Skeletal muscle cell (primary cell): ENCODE measurements at places on chromosomes 1 and 21.

DNA sequence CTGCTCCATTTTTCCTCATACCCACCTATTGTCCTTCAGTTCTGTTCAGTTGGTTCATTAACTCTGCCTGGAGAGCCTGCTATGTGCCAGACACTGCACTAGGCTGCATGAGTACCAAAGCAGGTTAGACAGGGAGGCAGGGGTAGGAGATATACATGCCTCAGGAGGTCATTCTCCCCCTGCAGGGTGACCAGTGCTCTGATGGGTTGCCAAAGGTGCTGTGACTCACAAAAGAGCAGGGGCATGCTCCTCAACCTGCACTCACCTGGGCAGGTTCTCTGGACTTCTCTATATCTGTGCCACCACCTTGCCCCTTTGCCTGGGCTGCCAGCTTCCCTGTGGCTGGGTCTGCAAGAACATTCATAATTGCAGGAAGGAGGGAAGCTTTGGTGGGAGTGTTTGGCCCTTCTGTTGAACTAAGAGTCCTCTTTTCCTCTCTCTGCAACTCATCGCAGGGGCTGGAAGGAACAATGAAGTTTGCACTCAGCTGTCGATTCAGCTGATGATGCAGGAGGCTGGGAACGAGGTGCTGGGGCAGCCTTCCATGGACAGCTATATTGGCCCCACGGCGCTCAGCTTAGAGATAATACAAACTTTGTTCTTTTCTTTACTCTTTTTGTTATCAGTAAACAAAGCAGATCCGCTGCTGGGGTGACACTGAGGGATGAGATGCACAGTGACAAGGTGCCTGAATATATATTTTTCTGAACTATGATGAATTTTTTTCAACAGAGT, 356.4 kb upstream of the PLXNA2 start:
- DNase-seq, result no peak

GRCh38 chr1:239657291-239657690, 270.9 kb downstream of the CHRM3 start:
- no peak for DNase-seq

GRCh38 chr1:47431534-47431933, 6.3 kb upstream of the FOXD2 start:
- DNase-seq, result peak; percentile 53

DNA sequence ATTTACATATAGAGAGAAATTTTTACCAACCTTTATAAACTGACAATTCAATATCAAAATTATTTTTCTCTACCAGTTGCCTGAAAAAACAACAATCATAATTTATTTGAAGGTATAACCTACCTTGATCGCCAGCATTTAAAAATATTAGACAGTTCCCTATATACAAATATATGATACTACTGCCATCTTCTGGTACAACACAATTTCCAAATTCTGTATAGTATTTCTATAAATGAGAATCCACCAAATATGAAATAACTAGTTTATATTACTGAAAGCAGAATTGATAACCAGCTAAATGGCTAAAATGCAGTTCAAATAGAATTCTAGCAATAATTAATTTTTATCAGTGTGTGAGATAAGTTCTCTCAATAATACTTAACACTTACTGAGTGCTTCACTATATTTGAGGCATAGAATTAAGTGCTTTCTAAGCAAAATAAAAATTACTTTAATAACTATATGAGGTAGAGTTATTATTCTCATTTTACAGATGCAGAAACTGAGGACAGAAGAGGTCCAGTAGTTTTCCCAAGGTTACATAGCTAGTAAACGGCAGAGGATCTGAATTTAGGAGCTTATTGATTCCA, 75.6 kb downstream of the PIGK start:
- DNase-seq, result no peak

DNA sequence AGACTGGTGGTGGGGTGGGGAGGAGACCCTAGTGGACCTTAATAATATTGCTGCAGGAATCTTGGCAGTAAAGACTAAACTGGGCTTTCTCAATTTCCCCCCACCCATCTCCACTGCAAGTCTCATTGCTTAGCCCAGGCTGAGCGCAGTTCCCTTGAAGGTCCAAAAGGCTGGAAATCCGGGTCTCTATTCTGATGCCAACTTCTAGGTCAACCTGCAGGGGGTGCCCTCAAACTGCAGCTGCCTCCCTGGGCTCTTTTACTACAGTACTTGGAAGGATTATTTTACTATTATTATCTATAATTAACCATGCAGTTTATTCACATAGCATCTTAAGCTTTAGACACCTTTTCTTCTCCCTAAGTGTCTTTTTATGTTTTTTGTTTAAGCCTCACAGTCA, 85.4 kb upstream of the WARS2 start:
- no peak for DNase-seq

DNA sequence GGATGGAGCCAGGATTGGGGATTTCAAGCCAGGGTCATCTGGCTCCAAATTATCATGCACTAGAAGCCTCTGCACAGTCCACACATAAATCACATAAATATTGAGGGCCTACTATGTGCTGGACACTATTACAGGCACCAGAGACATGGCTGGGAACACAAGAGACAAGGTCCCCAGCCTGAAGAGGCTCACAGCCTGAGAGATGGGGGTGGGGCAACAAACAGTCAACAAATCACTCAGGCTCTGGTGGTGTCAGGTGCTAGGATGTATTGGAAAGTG, 41.6 kb upstream of the LAPTM5 start:
- DNase-seq, result no peak

- no peak for DNase-seq
Observed at GRCh38 chr1:32861904-32862695, 8.6 kb downstream of the FNDC5 start.

DNA sequence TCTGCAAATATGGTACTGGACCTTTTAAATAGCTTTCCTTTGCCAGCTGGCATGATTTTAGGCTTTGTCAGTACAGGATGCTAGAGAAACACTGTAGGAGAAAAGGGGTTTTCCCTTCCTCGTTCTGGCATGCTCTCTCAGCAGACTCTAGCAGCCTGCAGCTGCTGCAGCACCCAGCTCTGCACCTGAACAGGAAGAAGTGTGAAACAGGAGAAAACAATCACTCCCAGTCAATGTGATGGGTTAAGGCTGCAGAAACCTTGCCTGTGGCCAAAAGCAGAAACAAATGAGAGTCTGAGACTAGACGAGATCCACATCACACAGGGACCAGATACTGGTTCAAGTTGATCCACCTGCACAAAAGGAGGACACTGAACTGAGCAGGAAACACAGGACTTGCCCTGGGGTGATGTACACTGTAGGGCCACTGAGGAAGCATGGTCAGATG, 21.2 kb downstream of the OVGP1 start:
- DNase-seq, result no peak

- no peak for DNase-seq
Observed at GRCh38 chr1:235022341-235022980, 106.2 kb downstream of the TOMM20 start.

- DNase-seq, result no peak
Observed at GRCh38 chr1:1889847-1890505, 911 bp downstream of the GNB1 start.

DNA sequence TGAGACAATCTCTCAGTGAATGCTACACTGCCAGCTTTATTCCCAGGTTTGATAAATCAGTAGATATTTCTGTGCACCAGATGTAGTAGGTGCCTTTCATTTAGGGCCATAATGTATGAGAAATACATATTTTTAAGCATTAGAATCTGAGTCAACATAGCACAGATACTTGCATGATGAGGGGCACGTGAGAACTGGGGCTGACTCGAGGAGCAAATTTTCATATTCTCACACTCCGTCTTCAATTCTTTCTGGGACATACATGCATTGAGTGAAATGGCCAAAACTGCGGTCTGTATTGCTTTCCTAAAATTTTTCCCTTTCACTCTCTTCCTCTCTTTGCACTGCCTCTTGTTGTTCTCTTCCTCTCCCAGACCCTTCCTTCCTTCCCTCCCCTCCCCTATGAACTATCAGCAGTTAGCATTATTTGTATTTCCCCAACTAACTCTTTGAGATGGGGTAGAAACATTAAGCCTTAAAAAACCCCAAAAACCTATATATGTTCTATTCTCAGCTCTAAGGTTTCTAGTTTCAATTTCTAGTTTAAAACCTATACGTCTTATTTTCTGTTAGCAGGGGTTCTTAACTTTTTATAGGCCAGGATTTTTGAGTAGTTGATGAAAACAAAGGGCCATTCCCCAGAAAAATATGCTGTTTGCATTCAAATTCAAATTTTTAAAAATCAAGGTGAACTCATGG, 289.1 kb downstream of the PTBP2 start:
- no peak for DNase-seq

DNA sequence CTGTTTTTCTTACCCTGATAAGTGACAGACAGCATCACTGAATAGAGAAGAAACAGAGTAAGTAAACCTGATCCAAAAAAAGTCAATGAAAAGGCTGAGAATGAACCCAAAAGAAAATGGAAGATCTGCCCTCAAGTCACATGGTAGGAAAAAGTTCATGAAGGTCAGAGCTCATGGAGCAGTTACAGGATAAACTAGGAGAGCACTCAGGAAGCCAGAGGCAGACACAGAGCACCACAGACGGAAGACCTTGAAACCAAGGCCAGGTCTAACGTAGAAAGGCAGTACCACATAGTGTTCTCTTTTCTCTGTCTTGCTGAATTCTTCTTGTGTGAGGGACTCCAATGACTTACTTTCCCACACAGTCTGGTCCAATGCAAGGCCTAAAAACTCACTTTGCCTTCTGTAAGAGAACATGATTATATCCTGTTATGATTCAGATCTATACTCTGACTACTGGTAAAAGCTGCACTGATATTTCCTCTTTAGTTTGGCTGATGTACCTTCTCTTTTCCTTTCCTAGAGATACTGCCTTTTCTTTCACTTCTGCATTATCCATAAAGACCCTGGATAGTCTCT, 40.8 kb downstream of the RTCA start:
- DNase-seq, result no peak

- no peak for DNase-seq
Observed at GRCh38 chr1:151318975-151319374, 8.2 kb downstream of the PI4KB start.

DNA sequence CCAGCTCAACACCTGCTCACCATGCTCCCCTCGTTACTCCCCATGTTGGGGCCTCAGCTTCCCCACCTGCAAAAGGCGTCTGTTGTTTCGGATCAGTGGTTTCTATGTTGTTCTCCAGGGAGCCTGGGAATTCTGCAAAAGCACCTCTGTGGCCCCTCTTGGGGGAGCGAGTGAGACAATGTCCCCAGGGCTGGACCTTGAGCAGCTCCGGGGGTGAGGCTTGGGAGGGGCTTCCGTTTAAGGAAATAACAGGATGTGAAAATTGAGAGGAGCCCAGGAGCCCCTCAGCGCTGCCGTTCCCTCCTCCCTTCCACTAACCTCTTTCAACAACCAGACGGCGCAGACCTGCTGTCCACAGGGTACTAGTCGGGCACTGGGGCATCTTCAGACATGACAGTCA, 98.5 kb upstream of the IFFO2 start:
- no peak for DNase-seq

DNA sequence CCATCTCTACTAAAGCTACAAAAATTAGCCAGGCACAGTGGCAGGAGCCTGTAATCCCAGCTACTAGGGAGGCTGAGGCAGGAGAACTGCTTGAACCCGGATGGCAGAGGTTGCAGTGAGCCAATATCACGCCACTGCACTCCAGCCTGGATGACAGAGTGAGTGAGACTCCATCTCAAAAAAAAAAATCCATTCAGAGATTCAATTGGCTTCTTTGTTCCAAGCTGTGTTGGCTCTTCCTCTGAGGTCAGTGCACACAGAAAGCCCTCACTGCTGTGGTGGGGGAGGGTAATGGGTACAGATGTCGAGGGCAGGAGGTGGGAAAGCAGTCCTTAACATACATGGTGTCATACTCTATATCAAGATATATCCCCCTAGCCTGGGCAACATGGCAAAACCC, 14.7 kb downstream of the TIE1 start:
- DNase-seq, result no peak

DNA sequence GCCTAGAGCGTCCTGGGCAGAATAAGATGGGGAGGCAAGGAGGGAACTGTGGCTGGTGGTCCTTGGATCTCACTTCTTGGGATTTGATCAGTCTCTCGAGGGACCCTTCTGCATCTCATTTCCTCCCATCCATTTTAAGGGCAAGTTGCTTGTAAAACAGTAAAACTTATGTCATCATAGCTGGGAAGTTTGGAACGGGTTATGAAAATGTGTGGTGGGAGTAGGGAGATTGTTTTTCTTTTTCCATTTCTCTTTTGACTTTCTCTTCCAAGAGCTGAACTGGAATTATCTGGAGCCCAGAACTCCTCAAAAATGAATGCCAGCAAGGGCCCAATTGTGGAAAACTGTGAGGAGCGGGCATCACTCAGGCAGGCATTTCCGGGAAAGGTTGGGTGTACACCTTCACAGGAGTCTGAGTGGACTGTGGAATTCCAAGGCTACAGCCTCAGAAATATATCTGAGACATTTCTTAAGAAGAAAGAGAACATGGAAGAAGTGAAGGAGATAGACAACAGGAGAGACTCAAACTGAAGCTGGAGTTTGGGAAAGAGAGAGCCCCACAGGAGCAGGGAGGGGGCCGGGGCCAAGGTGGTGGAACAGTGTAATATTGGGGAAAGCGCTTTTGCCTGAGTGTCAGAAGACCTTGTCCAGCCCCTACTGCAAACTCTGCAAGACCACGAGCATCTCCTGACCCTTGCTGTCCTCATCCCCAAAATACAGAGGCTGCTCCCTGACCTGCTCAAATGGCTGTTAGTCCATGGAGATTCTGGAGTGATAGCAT, 185.1 kb downstream of the FOXD2 start:
- no peak for DNase-seq

- no peak for DNase-seq
Observed at GRCh38 chr1:21680918-21681317, 11.8 kb upstream of the RAP1GAP start.

DNA sequence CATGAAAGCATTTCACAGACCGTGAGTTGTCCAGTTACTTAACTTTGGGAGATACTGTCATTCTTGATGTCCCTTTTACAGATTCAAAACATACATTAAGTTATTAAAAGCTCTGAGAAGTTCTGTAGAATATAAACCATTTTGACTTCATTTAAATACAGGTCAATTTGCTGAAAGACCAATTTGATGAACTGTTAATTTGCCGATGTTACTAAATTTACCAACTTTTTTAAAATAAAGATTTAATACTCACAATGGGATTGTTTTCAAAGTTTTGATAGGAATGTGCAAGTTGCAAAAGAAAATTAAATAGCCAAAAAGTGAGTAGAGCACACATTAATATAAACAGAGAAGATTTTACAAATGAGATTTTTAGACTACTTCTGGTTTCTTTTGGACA, 666.1 kb downstream of the SMYD3 start:
- DNase-seq, result no peak

GRCh38 chr1:239914751-239915231, 176.9 kb upstream of the FMN2 start:
- DNase-seq, result peak; percentile 86

DNA sequence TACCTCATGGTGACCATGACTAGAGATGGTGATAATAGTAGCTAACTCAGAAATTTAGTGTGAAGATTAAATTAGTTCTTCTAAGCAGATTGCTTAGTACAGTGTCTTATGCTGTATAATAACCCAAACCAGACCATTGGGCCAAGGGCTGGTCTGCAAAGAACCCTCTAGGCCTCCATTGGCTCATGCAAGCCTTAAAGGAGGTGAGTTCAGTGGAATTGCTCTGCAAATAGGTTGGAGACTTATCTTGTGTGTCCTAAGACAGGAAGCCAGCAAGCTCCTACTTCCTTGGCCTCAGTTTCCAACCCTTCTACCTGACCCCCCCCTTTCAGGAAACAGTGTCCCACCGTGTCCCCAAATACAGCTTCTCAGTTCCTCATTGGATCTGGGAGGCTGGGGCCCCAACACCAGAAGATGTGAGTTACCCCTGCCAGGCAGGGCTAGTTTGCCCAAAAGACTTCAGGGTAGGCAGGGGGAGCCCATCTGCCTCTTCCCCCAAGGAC, 1.9 kb upstream of the MEF2D start:
- no peak for DNase-seq
